ENCODE measurements at places on chromosomes 13 and 19.

GRCh38 chr13:78129359-78129758 is 210.7 kb upstream of the EDNRB start:
- DNase-seq, result no peak

DNA sequence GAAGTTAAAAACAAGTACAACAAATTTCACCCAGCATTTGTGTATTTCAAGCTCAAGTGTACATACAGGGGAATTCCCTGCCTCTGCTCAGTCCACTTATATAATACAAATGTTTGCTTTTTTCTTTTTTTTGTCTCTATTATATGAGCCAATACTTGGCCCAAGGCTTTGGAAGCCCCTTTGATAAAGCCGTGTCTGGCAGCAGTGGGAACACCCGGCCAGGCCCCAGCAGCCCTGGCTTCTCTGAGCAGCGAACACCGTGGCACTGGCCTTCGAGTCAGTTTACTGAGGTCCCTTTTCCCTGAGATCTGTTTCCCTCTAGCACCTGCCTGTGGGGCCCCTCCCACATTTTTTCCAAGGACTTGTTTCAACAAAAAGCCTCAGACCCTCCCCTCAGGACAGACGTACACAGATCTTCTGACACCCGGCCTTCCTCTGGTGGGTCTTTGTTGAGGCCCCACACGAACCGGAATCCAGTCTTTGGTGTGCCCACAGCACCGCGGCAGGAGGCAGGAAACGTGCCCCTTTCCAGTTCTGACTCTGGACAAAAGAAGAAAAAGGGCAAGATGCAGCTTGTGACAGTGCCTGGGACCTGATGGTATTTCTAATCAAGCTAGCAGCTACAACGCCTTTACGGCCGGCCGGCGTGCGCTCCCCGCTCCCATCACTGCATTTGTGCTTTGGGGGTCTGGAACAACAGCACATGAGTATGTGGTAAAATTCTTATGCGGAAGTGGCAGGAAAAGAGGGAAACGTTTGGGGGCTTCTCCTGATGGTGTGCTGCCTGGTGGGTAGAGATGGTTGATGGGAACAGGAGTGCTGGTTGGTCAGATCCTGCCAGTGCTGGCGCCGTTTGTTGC is 13.8 kb downstream of the SIPA1L3 start:
- no peak for DNase-seq

DNA sequence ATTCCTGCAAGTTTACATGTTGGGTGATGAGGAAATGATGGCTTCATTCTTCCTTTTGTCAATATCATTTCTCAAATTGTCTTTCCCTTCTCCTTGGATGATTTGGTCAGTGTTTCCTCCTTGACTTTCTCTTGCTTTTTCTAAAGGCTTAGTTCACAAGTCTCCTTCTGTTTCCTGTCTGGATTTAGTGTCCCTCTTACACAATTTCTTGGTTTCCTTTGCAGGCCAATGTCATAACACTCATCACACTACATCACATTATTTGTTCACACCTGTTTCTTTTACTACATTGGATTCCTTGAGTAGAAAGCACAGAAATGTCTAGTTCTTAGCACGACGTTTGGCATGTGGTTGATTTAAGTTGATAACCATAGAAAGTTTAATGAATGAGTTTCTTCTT is 490.7 kb downstream of the TDRD3 start:
- no peak for DNase-seq

DNA sequence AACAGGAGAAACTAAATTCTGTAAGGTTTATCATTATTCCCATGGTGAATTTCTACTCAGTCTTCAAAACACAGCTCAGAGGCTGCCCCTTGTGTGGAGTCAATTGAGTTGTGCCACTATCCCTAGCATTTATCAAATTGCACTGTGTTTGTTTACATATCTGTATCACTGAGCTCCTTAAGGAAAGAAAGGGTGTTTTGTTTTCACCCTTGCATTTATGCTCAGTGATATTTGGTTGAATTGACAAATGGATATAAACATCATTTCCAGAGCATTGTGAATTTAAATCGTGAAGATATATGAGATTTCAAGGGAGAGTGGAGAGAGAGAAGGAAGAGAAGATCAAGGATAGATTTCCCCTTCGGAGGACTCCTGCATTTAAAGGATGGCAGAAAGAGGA is 55.1 kb upstream of the TNFRSF19 start:
- DNase-seq, result no peak

DNA sequence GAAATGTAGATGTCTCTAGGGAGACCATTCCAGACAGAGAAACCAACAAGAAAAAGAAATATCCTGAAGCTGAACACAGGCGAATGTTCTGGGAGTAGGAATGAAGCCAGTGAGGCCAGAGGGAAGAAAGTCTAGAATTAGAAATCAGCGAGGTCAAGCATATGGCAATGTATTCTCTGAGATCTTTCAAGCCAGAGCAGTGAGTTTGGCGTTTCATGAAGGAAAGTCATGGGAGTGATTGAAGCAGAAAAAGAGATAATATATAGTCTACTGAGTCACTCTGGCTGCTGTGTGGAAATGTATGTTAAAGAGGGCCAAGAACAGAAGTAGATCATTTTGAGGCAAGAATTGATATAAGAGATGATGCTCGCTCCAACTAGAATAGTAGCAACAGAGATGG is 576.0 kb downstream of the PCDH17 start:
- DNase-seq, result no peak

GRCh38 chr13:76886005-76886291 is 257 bp downstream of the KCTD12 start:
- DNase-seq, result no peak

DNA sequence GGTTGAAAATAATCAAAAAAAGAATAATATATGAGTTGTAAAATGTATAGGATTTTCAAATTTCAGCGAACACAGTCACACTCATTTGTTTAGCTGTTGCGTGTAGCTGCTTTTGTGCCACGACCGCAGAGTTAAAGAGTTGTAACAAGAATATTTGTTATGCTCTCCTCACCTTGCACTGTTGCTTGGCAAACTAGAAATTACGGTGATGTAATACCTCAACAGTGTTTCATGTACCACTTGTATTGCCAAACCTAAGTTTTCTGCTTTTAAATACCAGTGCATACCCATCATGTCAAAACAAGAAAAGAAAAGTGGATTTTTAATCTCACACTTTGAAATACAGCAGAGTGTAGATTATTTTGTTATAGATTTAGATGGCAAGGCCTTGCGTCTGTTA is 201.1 kb downstream of the NBEA start:
- DNase-seq, result no peak

GRCh38 chr19:46844067-46844489 is 6.6 kb downstream of the AP2S1 start:
- no peak for DNase-seq

- DNase-seq, result no peak
Observed at GRCh38 chr13:111458001-111458531, 137.6 kb downstream of the TEX29 start.

DNA sequence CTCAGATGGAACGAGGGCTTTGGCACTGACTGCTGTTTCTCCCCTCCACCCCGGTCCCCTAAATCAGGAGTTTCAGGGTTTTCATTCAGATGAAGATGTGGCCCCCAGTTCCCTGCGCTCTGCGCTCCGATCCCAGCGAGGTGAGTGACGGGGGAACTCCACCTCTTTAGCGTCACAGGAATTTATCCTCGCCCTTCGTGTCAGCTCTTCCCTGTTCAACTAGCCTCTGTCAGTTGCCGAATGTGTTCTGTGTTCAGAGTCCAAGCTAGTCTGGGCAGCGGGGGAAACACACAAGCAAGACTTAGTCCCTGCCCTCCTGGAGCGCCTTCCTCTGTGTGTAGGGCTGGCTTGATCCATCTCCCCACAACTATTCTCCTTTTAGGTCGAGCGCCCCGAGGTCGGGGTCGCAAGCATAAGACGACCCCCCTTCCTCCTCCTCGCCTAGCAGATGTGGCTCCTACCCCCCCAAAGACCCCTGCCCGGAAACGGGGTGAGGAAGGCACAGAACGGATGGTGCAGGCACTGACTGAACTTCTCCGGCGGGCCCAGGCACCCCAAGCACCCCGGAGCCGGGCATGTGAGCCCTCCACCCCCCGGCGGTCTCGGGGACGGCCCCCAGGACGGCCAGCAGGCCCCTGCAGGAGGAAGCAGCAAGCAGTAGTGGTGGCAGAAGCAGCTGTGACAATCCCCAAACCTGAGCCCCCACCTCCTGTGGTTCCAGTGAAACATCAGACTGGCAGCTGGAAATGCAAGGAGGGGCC is 1.8 kb downstream of the KMT2B start:
- DNase-seq, result no peak

DNA sequence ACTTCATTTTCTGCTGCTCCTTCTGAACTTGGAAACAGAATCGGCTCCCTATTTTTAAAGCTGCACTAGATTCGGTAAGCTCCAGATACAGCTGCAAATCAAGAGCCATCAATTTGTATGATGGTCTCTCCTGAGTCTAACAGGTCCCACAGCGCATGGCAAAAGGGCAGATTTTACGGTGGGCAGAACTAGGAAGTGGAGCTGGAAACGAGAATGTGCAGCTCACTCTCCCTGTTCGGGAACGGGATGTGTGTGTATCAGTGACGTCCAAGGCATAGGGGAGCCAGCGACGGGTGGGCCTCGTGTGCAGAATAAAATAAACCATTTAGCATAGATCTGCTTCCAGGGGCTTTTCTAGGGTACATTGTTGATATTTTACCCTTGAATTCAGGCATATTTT is 74.2 kb downstream of the COL4A1 start:
- DNase-seq, result no peak

GRCh38 chr13:86673931-86674431 is 874.8 kb upstream of the SLITRK6 start:
- no peak for DNase-seq

DNA sequence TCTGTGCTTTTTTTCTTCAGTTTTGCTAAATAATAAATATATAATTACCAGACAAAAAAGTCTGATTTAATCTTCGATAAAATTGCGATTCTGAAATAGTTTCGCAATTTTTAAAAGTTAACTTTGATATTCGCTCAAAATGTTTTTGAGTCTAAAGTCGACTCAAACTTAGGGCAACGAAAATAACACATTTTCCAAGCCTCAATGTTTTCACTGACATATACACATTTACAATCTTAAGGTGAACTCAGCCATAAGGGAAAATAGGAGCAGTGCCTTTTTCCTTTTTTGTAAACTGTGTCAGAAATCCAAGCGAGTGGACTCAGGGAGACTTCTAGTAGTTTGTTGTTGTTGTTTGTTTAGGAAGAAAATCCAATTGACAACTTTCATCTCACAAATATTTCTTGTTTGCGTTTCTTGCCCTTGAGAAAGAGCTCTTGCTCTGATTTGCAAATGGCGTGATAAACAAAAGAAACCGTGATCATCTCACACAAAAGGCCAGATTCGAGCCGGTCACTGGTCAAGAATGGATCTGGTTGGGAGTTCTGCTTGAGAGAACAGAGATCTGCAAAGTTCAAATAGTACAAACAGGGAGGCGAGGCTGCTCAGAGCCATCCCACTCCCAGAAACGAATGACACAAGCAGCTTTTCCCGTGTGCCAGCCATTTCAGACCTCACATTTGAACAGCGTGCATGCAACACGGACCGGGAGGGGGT is 2.1 kb downstream of the SOX21 start:
- DNase-seq, result no peak

DNA sequence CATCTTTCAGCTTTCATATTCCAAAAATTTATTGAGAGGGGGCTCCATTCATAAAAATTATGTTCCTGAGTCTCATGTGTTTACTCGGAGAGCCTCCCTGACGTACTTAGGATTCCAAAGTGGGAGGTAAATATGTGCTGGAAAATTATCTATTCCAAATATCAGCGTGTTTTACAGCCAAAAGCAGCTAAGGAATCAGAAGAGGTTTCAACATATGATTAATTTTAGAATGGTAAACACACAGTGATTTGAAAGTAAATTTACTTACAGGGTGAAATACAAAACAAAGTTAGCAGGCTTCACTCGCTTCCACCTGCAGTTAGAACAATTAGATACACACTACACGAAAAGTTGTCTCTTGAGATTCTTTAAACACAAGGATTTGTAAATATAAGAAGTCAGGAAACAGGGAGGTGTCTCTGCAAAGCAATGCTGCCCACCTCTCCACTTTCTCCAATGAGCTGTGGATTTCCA is 313.8 kb upstream of the NBEA start:
- no peak for DNase-seq

DNA sequence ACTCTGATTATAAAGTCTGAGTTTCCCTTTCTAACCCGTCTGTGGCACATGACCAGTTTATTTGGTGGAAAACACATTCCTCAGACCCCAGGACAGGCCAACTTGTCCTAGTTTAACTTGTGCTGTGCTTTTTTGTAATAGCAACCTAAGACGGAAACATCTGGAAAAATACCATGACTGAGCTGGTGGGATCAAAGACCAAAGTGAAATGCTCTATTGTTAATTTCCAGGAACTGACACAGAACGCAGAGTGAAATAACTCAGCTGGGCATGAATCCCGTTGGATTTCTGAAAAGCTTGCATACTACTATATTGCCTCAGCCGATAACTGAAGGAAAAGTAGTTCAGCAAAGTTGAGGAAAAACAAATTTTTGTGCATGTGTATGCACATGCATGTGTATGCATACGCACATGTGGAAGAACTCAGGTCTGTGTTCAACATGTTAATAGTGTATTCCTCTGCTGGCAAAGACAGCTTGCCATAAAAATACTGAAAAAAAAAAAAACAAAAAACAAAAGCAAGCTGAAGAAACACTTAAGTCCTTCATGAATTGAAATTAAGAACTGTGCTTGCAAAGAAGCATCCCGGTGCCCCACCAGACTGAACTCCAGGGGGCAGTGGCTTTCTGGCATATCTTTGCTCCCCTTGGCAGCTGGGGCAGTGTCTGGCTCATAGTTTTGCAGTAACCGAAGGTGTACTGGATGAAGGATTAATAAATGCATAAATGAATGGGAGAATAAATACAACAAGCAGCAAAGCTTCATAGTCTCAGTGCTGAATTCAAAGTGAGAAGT is 187.8 kb downstream of the LHFPL6 start:
- DNase-seq, result no peak

DNA sequence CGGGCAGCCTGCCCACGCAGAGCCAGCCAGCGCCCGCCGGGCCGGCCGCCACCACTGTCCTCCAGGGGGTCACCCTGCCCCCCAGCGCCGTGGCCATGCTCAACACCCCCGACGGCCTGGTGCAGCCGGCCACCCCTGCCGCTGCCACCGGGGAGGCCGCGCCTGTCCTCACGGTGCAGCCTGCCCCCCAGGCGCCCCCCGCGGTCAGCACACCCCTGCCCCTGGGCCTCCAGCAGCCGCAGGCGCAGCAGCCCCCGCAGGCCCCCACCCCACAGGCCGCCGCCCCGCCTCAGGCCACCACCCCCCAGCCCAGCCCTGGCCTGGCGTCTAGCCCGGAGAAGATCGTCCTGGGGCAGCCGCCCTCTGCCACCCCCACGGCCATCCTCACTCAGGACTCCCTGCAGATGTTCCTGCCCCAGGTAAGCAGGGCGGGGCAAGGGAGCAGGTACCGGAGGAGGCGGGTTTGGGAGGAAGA is 32.3 kb upstream of the EHD2 start:
- DNase-seq, result no peak

All from stimulated activated CD8-positive, alpha-beta memory T cell treated with anti-CD3 and anti-CD28 coated beads, Interleukin-7, amount 100 ng/mL, for 1 hour (primary cell).